ENCODE measurements at places on chromosomes 12 and 14. TPM values are rescaled to one million over a fixed set of nuclear protein-coding genes. Genes with fewer than 3 reads are reported as not detected.

Gene CPNE8
- 21.2 TPM for total RNA-seq

Gene TSPAN19
- total RNA-seq = not detected

Gene IL26
- not detected for total RNA-seq

Gene JPH4
- not detected for total RNA-seq

Gene KITLG
- 13.8 TPM for total RNA-seq

Gene IKZF4
- total RNA-seq = 3.5 TPM
